Dermis blood vessel endothelial cell (primary cell): ENCODE measurements at places on chromosomes 7 and 10. TPM values are rescaled to one million over a fixed set of nuclear protein-coding genes. Genes with fewer than 3 reads are reported as not detected.

DNA sequence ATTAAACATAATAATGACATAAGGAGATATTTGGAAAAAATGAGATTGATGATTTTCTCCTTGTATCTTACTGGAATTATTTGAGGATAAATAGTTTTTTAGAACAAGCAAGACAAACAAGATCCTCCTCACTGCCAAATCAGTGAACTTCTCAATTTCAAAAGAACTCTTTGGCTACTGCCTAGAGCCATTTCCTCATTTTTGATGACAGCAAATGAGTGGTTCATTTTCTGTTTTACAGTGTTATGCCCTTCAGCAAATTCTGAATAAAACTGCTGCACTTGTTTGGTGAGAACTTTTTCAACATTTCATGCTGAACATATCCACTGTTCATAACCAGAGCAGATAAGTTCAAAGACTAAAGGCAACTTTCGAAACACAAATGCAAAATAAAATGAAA, 42.5 kb upstream of the AHR start:
- DNase-seq = no peak

DNA sequence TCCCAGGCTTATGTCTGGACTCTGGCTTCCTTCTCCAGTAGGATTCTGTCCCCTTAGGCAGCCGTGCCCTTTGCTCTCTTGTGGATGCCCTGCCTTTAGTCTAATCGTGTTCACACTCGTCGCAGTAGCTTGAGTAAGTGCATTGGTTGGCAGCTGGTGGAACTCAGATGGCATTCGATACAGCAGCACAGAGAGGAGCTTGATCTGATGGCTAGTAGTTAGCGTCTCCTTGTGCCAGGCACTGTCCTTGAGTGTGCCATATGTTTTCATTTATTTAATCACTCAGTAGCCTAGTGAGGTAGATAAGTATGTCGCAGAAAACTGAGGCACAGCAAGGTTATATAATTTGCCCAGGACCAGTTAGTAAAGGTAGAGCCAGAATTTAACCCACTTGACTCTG, 18.2 kb upstream of the PARP12 start:
- no peak for DNase-seq

Gene HERPUD2
- 21.8 and 30.4 TPM in 2 replicates for total RNA-seq

GRCh38 chr7:30074422-30075030, 46.3 kb downstream of the PLEKHA8 start:
- peak; percentile 71 for DNase-seq

GRCh38 chr10:9823268-9823930, 1194.3 kb upstream of the CELF2 start:
- DNase-seq = no peak

Gene KAZALD1
- 0.17 and 0.51 TPM in 2 replicates for total RNA-seq

- no peak for DNase-seq
Measured at GRCh38 chr7:10875080-10875479, 98.6 kb upstream of the PHF14 start.

GRCh38 chr7:2211259-2211880, 21.4 kb downstream of the MAD1L1 start:
- no peak for DNase-seq

Gene TEX47
- total RNA-seq = not detected in 2 replicates

DNA sequence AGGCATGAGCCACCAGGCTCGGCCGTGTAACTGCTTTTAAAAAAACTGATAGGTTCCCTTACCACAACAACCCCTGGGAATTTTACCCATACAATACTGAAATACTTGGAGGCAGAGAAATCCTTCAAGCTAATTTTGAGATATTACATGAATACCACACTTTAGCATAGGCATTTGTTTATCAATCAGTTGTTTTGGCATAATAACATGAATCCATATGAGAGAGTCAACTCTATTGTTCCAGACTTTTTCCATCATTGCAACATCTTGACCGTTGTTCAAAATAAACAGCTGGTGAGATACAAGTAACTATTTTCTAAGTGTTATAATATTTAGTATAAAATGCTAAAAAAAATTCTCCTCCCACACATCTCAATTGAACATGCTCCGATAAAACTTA, 36.8 kb downstream of the LAMB4 start:
- no peak for DNase-seq

GRCh38 chr10:16819026-16819425, 1.8 kb upstream of the RSU1 start:
- DNase-seq = no peak

Gene SORCS1
- total RNA-seq = not detected in 2 replicates

GRCh38 chr7:100900978-100901377, 5.3 kb upstream of the ACHE start:
- no peak for DNase-seq

GRCh38 chr7:127689194-127689772, 37.3 kb downstream of the SND1 start:
- DNase-seq = no peak

- DNase-seq = no peak
Measured at GRCh38 chr10:27680006-27680557, 65.5 kb downstream of the MKX start.

Gene RARRES2
- 0.65 and 1.9 TPM in 2 replicates for total RNA-seq

- DNase-seq = peak; percentile 28
Measured at GRCh38 chr7:7884855-7885254, 83.7 kb upstream of the GLCCI1 start.

- DNase-seq = no peak
Measured at GRCh38 chr10:93941606-93942005, 47.8 kb downstream of the SLC35G1 start.

DNA sequence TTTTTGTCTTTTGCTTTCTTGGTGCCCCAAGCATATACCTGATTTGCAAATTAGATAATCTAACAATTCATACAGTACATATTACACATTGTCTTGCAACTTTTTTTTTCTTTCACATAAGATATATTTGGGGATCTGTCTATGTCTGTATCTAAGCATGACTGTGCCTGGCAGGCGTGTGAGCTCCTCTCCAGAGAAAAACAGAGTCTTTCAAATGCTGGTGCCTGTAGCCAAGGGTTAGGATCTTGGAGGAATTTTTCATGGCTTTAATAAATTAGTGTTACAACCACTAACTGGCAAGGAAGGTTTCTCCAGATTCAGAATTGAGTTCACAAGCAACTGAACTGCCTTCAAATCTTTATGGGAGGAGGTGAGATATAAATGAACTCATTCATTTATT, 14.8 kb upstream of the SLF2 start:
- no peak for DNase-seq

- no peak for DNase-seq
Measured at GRCh38 chr10:114626841-114627240, 31.2 kb downstream of the ABLIM1 start.

Gene ADAMTS14
- under 0.01 and 0.05 TPM in 2 replicates for total RNA-seq

Gene GALNT17
- total RNA-seq = not detected in 2 replicates

DNA sequence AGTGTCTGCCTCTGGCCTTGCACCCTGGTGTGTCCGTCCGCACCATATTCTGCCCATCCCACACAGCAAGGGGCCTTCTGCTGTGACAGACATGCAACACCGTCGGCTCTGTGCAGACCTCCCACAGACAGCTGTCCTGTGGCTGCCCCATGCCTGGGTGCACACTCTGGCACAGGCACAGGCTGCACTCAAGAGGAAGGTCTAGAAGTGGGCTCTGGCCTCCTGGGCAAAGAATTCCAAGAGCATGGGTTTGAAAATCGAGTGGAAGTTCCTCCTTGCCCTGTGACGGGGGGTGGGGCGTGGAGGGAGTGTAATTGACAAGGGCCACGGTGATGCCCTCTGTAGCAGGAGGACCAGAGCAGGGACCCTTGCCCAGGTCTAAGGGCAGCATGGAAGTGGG, 4.3 kb upstream of the LOXL4 start:
- DNase-seq = no peak

- no peak for DNase-seq
Measured at GRCh38 chr10:21021843-21022594, 124.9 kb upstream of the NEBL start.

DNA sequence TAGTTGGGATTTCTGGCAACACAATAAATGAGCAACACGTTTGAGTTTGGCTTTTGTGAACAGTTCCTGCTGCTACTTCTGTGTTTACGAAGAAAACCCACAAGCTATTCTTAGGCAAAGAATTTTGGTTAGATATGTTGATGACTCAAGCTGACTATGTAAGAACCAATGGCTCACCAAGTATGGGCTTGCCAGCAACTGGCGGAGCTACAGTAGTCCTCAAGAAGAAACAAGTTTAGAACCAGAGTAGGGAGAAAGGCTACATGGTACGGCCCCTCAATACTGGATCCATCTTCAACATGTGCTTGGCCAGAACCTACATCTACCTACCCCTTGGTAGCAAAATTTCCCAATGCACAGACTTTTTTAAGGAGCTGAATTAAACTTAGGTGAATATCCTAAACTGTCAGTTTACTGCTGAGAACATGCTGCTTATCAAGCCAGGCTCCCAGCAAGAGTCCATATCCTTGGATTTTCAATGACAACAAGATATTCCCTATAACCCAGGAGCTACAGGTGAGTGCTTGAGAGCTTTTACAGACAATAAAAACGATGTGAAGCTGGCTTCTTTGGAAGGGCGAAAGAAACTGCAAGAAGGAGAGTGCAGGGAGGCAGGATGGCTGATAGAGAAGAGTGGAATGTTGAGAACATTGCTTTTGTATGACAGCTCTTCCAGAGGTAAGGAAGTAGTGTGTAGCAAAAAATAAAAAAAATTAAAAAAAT, 74.3 kb upstream of the ASAH2 start:
- DNase-seq = peak; percentile 73
